A549 treated with GW870086 at 1 μM for 4 hours (cell line): ENCODE measurements at places on chromosomes 12 and 14. TPM values are rescaled to one million over a fixed set of nuclear protein-coding genes. Genes with fewer than 3 reads are reported as not detected.

The PRKD1 gene
- total RNA-seq: 2.2 to 3.1 TPM (median 2.9 TPM) in 5 replicates

The IRF2BPL gene
- total RNA-seq: 17.0 to 25.5 TPM (median 24.1 TPM) in 5 replicates

The BEGAIN gene
- 5.4 to 8.0 TPM (median 7.1 TPM) in 5 replicates for total RNA-seq

The LRRC10 gene
- not detected in 5 replicates for total RNA-seq

The LBHD2 gene
- total RNA-seq: not detected in 5 replicates

The KRT73 gene
- total RNA-seq: not detected in 5 replicates

The ADAMTS20 gene
- not detected in 5 replicates for total RNA-seq

The NUBPL gene
- total RNA-seq: 6.1 to 10.3 TPM (median 9.4 TPM) in 5 replicates

The DDX11 gene
- total RNA-seq: 41.8 to 49.5 TPM (median 46.3 TPM) in 5 replicates

The IL31 gene
- not detected in 5 replicates for total RNA-seq

The CDH24 gene
- total RNA-seq: 3.0 to 4.5 TPM (median 4.3 TPM) in 5 replicates

The IL26 gene
- not detected in 5 replicates for total RNA-seq

The LRP1-AS gene
- not detected in 5 replicates for total RNA-seq

The SERPINA3 gene
- 9.1 to 10.6 TPM (median 10.1 TPM) in 5 replicates for total RNA-seq

The MYO1H gene
- total RNA-seq: not detected in 5 replicates

The RPL10L gene
- total RNA-seq: not detected in 5 replicates

The P2RX7 gene
- not detected in 5 replicates for total RNA-seq

The KLRC1 gene
- not detected in 5 replicates for total RNA-seq

The BTG1 gene
- 50.7 to 78.5 TPM (median 72.2 TPM) in 5 replicates for total RNA-seq

The ELK3 gene
- 50.9 to 68.5 TPM (median 64.4 TPM) in 5 replicates for total RNA-seq

The OR4N2 gene
- not detected in 5 replicates for total RNA-seq

The GPD1 gene
- total RNA-seq: 0.11 to 0.35 TPM (median 0.19 TPM) in 5 replicates

The NANOG gene
- not detected in 5 replicates for total RNA-seq

The RD3L gene
- not detected in 5 replicates for total RNA-seq

The HECTD1 gene
- 58.0 to 79.5 TPM (median 66.4 TPM) in 5 replicates for total RNA-seq

The CLMN gene
- 4.7 to 7.2 TPM (median 6.6 TPM) in 5 replicates for total RNA-seq

The KRT3 gene
- 0.05 to 0.11 TPM (median 0.07 TPM) in 5 replicates for total RNA-seq

The TTC6 gene
- 0.18 to 0.75 TPM (median 0.50 TPM) in 4 of 5 replicates, not detected in the other for total RNA-seq

The PTGER2 gene
- 2.2 to 3.8 TPM (median 3.2 TPM) in 5 replicates for total RNA-seq

The RNASE3 gene
- total RNA-seq: not detected in 5 replicates

The KIF26A gene
- 2.3 to 3.8 TPM (median 3.4 TPM) in 5 replicates for total RNA-seq

The RNF31 gene
- 20.9 to 32.8 TPM (median 29.5 TPM) in 5 replicates for total RNA-seq

The KRT85 gene
- not detected in 5 replicates for total RNA-seq

The AQP6 gene
- not detected in 5 replicates for total RNA-seq

The CEBPE gene
- total RNA-seq: not detected in 5 replicates

The ZNF839 gene
- total RNA-seq: 5.9 to 7.7 TPM (median 6.7 TPM) in 5 replicates

The ETNK1 gene
- total RNA-seq: 29.0 to 38.1 TPM (median 35.5 TPM) in 5 replicates

The TMEM179 gene
- 0.27 to 0.46 TPM (median 0.30 TPM) in 4 of 5 replicates, not detected in the other for total RNA-seq

The KANSL2 gene
- 36.2 to 49.6 TPM (median 38.7 TPM) in 5 replicates for total RNA-seq

The ETFRF1 gene
- 8.1 to 10.6 TPM (median 9.5 TPM) in 5 replicates for total RNA-seq

The APOF gene
- total RNA-seq: not detected in 5 replicates

The RPGRIP1 gene
- total RNA-seq: 0.06 to 0.30 TPM (median 0.20 TPM) in 5 replicates
